ENCODE measurements at places on chromosomes 2 and 18. TPM values are rescaled to one million over a fixed set of nuclear protein-coding genes. Genes with fewer than 3 reads are reported as not detected.

DNA sequence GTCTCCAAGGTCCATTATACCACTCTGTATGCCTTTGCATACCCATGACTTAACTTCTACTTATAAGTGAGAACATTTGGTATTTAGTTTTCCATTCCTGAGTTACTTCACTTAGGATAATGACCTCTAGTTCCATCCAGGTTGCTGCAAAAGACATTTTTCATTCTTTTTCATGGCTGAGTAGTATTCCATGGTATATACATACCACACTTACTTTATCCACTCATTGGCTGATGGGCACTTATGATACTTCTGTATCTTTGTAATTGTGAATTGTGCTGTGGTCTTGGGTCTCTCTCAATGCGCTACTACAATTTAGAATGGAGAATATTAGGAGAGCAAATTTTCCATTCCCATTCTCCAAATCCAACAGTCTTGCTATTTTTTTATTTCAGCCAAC is 76.4 kb downstream of the ZRANB3 start:
- no peak for DNase-seq

DNA sequence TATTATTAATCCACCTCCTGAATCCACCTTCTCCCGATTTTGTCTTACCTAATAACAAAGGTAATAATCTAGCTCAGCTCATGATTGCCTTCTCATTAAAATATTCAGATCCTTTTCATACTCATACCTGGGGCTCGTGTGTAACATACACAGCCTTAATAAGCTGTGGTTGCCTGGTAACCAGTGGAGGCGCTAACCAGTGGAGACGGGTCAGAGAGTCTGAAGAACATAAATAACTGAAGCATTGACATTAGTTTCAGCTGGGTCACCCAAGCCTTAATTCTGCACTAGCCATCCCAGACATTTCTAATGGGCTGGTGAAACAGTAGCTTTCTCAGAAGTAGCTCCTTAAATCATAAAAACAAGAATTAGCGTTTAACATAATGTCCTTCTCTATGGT is 14.8 kb upstream of the DTNA start:
- DNase-seq, result no peak

DNA sequence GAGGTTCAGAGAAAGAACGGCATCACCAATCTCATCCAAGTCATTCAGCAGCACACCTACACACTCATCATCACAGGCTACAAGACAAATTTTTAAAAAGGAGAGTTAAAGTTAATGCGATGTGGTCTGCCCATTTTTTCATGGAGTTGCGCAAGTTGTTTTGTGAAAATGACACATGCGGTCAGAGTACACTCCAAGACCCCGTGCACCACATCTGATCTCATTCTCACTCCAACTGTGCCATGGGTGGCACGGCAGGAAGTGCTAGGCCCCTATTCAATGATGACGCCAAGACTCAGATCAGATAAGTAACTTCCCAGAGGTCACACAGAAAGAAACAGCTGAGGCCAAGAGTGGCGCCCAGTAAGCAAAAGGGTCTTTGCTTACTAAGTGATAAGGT is 119.8 kb downstream of the LAMA1 start:
- no peak for DNase-seq

DNA sequence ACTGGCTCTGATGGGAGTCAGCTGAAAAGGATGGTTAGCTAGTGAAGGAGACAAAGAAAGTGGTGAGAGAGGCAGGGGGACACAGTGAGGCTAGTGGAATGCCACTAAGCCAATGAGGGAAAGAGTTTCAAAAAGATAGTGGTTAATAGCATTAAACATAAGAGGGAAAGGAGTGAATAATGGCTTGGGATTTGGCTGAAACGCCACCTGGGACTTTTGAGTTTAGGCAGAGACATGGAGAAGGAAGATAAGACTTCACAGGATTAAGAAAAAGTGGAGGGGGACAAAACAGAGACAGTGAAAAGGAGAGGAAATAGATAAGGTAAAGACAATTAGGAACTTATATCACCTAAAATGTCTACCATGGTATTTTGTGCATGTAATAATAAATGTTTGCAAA is 6.9 kb downstream of the CD28 start:
- no peak for DNase-seq

DNA sequence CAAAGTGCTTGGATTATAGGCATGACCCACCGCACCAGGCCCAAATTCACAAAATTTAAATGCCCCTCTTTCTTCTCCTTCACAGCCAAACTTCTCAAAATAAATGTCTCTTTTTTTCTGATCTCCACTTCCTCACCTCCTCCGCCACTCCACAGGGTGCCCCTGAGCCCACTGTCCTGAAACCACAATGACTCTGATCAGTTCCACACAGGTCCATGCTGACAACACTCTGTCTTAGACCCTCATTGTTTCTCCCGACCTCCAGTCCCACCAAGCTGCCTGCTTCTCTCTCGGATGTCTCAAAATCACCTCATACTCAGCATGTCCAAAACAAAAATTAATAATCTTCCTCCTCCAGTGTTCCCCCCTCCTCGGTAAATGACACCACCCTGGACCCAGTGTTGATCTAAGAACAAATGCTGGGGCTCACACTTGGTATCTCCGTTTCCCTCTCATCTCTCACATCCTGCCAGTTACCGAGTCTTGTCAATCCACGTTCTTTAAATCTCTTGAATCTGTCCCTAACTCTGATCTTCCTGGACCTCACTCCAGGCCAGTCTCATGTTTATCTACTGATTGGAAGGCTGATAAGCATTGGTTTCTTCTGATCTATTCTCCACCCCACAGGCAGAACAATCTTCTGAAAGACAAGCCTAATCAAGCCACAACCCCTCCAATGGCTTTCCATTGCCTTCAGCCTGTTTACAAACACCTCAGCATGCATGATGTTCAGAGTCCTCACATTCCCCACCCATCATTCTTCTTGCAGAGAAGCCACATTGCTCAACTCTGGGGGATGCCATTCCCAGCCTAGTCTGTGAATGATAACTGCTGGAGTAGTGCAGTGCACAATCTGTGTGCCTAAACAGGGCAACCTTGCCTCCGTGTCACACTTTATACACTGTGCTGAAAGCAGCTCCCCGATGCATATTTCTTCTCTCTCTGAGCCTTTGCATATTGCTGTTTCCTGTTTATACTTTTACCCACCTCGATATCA is 12.4 kb upstream of the ANKRD44 start:
- DNase-seq, result no peak

DNA sequence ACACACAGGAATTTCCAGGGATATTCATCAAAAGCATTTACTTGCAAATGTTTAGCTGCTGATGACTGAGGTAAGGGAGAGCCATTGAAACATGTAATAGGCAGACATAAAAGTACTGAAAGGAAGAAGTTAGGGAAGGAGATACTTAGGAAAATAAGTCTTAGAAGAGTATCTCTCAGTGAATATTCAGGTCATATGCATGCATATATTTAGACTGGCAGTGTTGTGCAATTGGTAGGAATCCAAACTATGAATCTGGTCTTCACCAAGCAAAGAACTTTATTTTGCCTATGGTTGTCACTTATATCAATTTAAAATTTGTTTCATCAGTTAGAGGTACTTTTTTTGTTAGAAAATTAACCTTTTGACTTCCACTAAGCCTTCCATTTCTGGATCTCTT is 1490.7 kb downstream of the SUCLG1 start:
- DNase-seq, result no peak

- no peak for DNase-seq
Observed at GRCh38 chr2:71498261-71498701, 44.9 kb downstream of the DYSF start.

GRCh38 chr2:63661076-63661475 is 72.3 kb downstream of the MDH1 start:
- DNase-seq, result no peak

Gene HPCAL1
- total RNA-seq, result 100 TPM

Gene MYO7B
- 0.88 TPM for total RNA-seq
